ENCODE measurements at places on chromosomes 16 and 17.

DNA sequence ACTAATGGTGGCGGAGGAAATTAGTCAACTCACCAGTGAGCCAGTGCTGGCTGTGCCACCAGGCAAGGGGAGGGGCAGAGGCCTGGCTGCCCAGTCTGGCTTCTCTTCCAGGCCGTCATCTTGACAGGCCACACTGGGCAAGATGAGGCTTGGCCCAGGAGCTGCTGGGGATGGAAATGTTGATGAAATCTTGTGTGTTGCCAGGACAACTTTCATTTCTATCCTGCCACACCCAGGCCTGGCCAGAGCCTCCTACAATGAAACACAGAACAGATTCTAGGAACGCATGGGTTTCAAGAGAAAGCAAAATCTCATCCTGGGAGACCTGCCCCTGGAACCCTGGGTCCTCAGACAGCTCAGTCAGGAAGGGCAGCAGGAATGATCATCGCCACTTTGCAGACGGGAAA lies 9.3 kb downstream of the HEXIM2 start:
- DNase-seq = no peak

- DNase-seq = no peak
Measured at GRCh38 chr16:2983706-2984136, 3.5 kb upstream of the PKMYT1 start.

GRCh38 chr17:4604111-4604644 lies 19.8 kb downstream of the SMTNL2 start:
- DNase-seq = no peak

- DNase-seq = no peak
Measured at GRCh38 chr16:85640254-85640558, 27.1 kb downstream of the GSE1 start.

GRCh38 chr16:25568991-25569390 lies 122.8 kb upstream of the HS3ST4 start:
- DNase-seq = no peak

- peak; percentile 87 for DNase-seq
Measured at GRCh38 chr17:8221663-8222379, 11.4 kb upstream of the AURKB start.

GRCh38 chr16:17350207-17350606 lies 120.6 kb downstream of the XYLT1 start:
- no peak for DNase-seq

- DNase-seq = no peak
Measured at GRCh38 chr16:65537336-65537735, 415.5 kb upstream of the CDH11 start.

DNA sequence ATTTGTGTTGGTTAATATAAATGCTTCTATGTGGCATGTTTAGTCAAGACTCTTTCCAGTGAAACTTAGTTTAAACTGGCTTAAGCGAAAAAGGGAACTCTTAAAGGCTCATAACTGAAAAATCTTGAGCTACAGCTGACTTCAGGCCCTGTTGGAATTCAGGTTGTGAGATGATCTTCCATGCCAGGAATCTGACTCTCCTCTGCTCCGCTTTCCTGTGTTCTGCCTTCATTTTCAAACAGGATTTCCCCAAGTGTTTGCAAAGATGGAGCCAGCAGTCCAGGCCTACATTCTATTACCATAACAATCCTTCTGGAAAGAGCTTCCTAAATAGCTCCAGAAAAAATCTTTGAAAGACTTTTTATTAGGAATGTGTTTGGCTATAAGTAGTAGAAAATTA lies 134.9 kb downstream of the NLK start:
- no peak for DNase-seq

DNA sequence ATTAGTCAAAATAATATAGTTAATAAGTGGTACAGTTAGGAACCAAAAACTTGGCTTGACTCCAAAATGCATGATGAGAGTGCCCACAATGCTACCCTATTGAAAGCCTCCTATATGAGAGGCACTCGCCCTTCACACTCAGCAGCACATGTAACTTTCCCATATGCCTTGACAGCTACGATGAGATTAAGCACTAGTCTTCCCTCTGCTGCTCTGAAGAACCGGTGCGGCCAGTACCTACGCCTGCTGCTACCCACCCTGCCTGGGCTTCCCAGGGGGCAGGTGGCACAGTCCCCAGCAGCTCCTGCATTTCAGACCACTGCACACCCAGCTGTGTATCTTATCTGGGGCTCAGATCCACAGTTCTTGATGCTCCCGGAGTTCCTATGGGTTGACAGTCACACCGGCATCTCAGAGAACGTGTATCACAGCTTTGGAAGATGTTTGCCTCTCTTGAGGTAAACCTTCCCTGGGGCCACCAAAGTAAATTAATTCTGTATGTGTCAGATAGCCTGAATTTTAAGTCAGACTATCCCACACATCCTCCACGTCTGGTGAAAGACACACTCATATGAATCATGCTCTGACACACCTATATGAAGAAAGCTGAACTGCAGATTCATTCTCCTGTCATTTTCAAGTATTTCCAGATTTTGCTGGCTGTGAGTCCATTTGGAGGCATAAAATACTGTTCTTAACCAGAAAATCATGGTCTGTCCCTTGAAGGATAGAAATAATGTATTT lies 77.8 kb downstream of the MYH10 start:
- no peak for DNase-seq

All from stimulated activated CD8-positive, alpha-beta memory T cell treated with anti-CD3 and anti-CD28 coated beads, Interleukin-7, amount 100 ng/mL, for 1 hour (primary cell).